ENCODE measurements at places on chromosomes 6 and 20. TPM values are rescaled to one million over a fixed set of nuclear protein-coding genes. Genes with fewer than 3 reads are reported as not detected.

DNA sequence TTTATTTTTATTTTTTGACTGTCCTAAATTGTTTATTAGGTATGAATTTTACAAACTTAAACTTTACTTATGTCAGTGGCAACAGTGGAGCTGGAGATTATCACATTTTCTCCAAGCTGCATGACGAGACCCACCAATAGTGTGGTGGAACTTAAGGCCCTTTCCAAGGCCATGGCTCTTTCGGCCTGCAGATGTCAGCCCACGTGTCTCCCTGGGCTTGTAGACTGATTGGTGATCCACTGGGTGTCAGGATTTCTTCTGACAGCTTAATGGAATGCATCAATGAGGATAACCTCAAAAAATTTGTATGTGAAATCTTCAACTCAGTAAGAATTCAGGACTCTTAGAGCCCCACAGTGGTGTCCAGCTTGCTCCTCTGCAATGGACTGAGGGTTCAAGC is 32.3 kb upstream of the OVOL2 start:
- H3K4me3 ChIP-seq: no peak overlapping the region
- no peaks in the 10 kb centered on the region for H3K36me3 ChIP-seq
- no peak for DNase-seq
- H3K4me1 ChIP-seq: no peaks in the 10 kb centered on the region
- H3K27me3 ChIP-seq: no peaks in the 10 kb centered on the region

DNA sequence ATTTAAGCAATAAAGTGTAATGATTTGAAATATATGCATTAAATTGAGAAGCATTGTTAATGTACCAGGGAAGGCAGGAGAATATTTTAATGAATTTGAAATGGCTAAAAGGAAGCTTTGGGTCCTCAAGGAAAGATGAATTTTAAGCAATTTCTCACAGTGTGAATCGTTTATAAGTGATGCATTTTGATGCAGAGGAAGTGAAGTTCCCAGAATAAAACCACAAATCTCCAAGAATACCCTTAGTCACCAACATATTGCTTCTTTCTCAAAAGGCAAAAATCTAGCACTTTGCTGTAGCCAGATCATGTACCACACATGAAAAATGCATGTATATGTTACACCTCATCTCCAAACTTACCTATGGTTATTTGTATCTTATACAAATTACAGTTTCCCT is 11.7 kb downstream of the TPD52L1 start:
- no peak for DNase-seq
- no peaks in the 10 kb centered on the region for H3K36me3 ChIP-seq
- no peak overlapping the region for H3K27ac ChIP-seq
- no peaks in the 10 kb centered on the region for H3K27me3 ChIP-seq

GRCh38 chr6:136969433-136969832 is 47.3 kb downstream of the SLC35D3 start:
- peak overlapping the region; percentile 96 for H3K27ac ChIP-seq
- H3K27me3 ChIP-seq: no peaks in the 10 kb centered on the region
- H3K4me1 ChIP-seq: peaks cover 22% of the 10 kb centered on the region
- DNase-seq: peak; percentile 87
- no peak overlapping the region for H3K4me3 ChIP-seq

- H3K27me3 ChIP-seq: no peaks in the 10 kb centered on the region
- peaks cover 7% of the 10 kb centered on the region for H3K36me3 ChIP-seq
- H3K4me1 ChIP-seq: peaks cover 29% of the 10 kb centered on the region
- peak overlapping the region; percentile 53 for H3K27ac ChIP-seq
- peak; percentile 47 for DNase-seq
Observed at GRCh38 chr6:33620158-33620855, 815 bp upstream of the ITPR3 start.

GRCh38 chr20:33945391-33946081 is 48.2 kb upstream of the RALY start:
- H3K4me3 ChIP-seq: no peak overlapping the region
- no peaks in the 10 kb centered on the region for H3K27me3 ChIP-seq
- peak; percentile 58 for DNase-seq
- H3K4me1 ChIP-seq: no peaks in the 10 kb centered on the region
- peaks cover 2% of the 10 kb centered on the region for H3K36me3 ChIP-seq

GRCh38 chr20:47956268-47956995 is 171.2 kb upstream of the SULF2 start:
- H3K27ac ChIP-seq: no peak overlapping the region
- DNase-seq: no peak
- no peak overlapping the region for H3K4me3 ChIP-seq
- peaks cover 13% of the 10 kb centered on the region for H3K4me1 ChIP-seq
- no peaks in the 10 kb centered on the region for H3K27me3 ChIP-seq

- H3K36me3 ChIP-seq: no peaks in the 10 kb centered on the region
- H3K4me1 ChIP-seq: no peaks in the 10 kb centered on the region
- H3K27ac ChIP-seq: no peak overlapping the region
- H3K4me3 ChIP-seq: no peak overlapping the region
Observed at GRCh38 chr6:24599686-24600399, 46.1 kb downstream of the KIAA0319 start.

GPX5 gene
- total RNA-seq: not detected

SLC17A1 gene
- total RNA-seq: not detected

CGA gene
- not detected for total RNA-seq

TFAP2C gene
- total RNA-seq: 36.3 TPM

TMEM30A gene
- total RNA-seq: 36.8 TPM

All from PC-3 (cell line).